Fibroblast of skin of left quadriceps (primary cell): ENCODE measurements at places on chromosomes 5 and 9.
A peak's percentile ranks its signal among the peaks of the same experiment; 100 is the strongest.

- DNase-seq: no peak
Observed at GRCh38 chr5:4422247-4422646, 717.9 kb upstream of the ADAMTS16 start.

- no peak for DNase-seq
Observed at GRCh38 chr5:62043289-62044280, 262.4 kb upstream of the KIF2A start.

- DNase-seq: no peak
Observed at GRCh38 chr5:67243944-67244343, 47.3 kb upstream of the CD180 start.

DNA sequence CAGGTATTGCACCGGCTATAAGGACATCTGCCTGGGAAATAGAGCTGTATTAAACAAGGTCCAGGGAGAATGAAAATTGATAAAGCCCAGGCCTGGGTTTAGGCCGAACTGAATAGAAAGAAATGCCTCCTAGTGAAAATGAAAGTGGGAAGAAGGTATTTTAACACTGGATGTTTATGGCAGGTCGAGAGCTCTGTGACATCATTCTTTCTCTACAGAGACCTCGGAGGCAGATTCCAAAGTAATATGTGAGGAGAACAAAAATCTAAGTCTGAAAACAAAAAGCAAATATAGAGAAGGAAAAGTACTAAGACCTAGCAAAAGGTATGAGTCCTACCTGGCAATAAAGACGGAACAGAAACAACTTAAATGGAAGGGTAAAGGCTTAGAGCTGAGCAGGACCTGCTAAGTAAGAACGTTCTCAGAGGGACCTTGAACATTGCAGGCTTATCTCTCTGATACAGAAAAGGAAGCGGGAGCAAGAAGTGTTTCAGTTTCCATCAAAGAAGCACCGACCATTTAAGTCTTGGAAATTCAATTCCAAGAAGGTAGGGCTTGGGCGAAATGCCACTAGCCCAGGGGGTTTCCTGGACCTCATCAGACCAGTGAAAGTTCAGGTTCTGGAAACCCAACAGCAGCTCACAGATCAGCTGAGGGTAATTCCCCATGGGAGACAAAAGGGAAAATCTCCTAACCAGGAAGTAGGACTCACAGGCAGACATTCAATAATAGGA lies 80.0 kb downstream of the SUSD1 start:
- DNase-seq: no peak

DNA sequence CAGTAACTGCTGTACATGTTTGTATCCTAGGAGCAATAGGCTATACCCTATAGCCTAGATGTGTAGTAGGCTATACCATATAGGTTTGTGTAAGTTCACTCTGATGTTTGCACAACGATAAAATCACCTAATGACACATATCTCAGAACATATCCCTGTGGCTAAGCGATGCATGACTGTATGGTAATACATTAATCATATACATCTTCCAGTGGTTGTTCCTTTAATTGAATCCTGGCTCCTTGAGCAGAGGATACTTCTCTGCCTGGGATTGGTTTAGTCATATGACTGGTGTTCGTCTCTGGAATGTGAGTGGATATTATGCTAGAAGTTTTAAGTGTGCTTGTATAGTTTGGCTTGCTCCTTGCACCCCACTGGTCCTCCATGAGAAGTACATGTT lies 425.8 kb downstream of the MAN2A1 start:
- peak; percentile 36 for DNase-seq

DNA sequence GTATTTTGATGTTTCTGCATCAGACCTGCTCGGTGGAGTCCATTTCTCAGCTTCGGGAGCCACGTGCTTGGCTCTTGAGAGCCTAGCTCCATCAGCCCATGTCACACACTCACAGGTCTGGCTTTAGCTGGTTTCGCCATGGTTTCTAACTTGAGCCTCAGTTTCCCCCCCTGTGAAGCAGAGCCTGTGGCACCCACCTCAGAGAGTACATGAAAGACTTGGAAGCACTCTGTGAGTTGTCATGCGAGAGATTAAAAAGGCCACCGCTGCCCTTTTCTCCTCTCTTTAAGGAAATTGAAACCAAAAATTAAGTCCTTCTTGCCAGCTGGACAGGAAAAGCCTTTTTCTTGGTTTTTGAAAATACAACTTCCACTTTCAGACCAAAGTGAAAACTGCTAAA lies 8.8 kb downstream of the TENT4A start:
- no peak for DNase-seq

GRCh38 chr5:44454002-44454401 lies 64.8 kb upstream of the FGF10 start:
- no peak for DNase-seq

DNA sequence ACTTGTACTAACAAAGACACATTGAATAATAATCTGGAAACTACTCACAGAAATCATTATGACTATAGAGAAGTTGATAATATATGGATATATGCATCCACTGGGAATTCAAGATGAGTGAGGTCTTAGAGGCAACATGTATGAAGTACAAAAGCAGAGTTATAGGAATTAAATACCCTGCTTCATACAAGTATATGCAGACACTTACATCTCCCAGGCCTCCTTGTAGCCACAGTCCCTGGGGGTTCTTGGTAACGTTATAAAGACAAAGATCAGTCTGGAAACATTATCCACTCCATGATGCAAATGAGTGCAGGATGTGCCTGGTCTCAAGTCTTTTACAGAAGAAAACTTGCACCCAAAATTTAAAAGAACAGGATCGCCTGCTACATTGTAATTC lies 92.4 kb upstream of the ANXA1 start:
- no peak for DNase-seq

DNA sequence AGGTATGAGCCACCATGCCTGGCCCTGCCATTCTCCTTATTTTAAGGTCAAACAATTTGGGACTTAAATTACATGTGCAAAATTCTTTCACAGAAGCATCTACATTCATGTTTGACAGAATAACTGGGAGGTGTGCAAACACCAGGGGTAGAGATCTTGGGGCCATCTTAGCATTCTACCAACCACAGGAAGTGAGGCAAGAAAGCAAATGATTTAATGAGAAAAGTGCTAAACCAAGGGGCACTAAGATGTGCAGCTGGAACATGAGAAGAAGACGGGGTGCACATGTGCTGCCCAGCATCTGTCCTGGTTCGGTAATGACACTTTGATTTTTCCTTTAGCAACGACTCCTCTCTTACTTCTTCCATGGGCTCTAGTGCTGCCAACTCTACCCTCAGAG lies 1.2 kb upstream of the F12 start:
- DNase-seq: no peak

DNA sequence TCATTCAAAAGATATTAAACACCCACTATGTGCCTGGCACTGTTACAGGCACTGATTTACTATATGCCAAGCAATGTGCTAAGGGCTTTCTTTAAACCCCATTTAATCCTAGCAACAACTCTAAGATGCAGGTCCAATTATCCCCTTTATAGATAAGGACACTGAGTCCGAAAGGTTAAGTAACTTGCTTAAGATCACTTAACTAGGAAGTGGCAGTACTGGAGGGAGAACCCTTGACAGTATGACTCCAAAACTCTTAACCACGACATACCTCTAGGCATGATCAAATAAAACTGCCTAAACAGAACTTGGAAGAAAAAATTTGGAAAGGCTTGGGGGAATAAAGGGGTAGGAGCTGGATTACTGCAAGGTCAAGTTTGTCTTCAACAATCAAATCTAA lies 1.7 kb downstream of the RAB14 start:
- DNase-seq: no peak

- no peak for DNase-seq
Observed at GRCh38 chr9:5895782-5896181, 5.1 kb downstream of the MLANA start.

- DNase-seq: no peak
Observed at GRCh38 chr9:119836036-119836435, 466.8 kb upstream of the BRINP1 start.

DNA sequence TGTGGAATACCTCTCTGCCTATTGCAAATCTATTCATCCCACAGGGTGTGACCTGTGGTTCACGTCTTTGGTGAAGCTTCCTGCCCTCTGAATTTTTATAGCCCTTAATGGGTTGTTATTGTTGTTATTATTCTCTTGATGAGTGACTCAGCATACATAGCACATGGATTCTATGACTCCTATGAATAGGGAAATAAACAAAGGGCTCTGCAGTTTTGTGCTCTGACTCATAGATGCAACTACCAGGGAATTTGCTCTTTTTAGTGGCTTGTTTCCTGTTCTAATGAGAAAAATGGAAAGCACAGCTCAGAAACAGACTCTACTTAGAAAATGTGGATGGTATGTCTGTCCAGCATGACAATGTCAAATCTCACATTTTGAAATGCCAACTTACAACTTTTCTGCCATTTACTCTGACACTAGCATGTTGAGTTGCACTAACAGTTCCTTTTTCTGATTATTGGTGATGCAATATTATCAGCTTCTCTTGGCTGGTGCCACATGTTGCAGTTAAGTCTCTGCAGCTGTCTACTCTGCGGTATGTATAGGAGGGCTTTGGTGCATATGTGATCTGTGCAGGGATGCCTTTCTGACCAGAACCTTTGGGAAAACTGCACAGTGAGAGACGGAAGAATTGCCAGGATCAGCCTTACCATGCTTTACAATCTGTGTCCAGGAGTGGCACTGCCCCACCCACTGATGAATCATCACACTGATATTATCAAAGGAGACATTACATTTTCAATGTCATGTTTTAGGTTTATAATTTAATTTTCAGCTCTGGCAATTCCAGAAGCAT lies 996.4 kb upstream of the WWC1 start:
- DNase-seq: peak; percentile 87

GRCh38 chr9:129619787-129620668 lies 873 bp downstream of the C9orf50 start:
- no peak for DNase-seq

DNA sequence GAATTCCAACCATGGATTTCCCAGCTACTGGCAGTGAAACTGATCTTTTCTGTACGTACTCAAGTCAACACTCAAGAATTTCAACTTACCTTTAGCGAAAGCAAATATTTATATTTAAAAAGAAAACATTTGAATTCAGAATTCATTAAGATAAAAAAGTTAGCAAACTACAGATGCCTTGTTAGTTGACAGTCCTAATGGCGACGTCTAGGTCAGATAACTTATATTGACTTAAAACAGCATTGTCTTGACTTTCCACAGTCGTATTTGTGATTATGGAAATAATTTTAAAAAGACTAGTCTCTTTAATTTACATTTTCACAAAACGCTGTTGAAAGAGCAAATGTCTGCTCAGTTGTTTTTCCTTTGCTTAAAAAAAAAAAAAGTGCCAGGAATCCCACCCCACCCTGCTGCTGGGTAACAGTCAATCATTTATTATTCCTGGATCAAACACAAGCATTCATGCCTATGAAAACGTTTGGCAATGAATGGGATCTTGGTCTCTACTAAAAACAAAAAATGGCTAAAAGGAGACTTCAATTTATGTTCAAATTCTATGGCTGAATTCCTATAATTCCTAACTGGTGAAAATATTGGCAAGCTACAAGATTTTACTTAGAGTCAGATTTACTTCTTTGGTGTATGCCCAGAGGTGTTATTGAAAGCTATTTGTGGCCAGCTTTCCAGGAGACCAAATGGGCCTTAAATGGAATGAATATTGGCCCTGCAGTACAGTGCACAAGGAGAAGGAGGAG lies 22.0 kb downstream of the OR2S2 start:
- DNase-seq: peak; percentile 84

DNA sequence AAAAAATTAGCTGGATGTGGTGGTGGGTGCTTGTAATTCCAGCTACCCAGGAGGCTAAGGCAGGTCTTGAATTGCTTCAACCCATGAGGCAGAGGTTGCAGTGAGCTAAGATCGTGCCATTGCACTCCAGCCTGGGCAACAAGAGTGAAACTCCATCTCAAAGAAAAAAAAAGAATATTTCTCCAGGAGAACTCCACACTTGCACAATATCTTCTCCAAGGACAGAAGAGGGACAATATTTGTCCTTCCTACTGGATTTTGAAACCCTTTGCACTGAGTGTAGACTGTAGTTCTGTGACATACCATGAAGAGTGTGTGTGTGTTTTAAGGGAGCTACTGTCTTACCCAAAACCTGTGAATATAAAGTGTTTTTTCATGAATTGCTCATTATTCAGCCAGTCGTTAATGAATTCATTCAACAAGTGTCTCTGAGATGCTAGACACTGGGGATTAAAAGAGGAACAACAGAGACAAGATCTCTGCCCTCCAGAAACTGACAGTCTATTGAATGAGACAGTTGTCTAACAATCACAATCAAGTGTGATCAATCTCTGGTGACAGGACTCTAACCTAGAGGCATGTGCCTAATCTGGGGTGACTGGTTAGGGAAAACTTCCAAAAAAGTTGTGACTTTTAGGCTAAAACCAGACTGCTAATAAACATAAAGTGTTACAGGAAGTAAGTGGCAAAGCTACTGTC lies 9.8 kb upstream of the UBE2D2 start:
- DNase-seq: no peak

GRCh38 chr5:124045412-124045811 lies 533.4 kb downstream of the CSNK1G3 start:
- no peak for DNase-seq

DNA sequence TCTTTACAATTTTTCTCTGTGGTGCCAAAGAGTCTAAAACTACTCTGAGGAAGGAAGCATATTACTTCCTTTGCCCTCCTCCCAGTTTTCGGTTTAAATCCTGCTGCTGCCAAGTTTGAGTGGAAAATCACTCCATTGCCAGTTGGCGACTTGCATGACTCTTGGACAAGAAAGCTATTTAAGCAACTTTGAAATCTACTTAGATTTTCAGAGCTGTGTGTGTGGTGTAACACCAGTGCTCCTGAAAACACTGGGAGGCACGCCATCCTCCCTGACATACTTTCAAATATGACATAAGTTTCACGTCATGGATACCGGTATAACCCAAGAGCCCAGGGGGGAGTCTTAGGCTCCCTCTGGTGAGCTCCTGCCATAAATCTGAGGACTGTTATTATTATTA lies 83.5 kb upstream of the RIOK2 start:
- DNase-seq: no peak

DNA sequence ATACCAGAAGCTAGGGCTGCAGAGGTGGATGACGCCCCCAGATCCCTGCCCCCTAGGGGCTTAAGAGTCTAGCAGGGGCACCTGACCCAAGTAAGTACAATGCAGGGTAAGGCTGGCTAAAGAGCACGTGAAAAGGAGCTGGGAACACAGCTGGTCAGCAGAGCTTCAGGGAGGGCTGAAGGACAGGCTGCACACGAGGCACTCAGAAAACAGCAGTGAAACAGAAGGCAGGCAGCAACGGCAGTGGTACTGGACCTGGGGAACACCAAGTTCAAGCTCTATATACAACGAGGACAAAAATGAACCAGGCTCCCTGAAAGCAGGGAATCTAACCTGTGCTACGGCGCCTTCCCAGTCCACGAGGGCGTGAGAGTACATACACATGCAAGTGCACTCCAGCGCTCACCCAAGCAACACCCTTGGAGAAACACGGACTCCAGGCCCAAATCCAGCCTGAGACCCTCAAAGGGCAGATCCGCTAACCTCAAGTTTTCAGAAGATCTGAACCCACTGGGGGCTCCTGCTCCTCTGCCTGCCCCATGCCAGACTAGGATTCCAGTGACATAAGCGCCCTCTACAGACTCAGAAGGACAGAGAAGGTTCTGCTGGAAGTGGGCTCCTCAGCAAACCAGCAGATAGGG lies 57.4 kb downstream of the PSMB7 start:
- no peak for DNase-seq

- DNase-seq: no peak
Observed at GRCh38 chr5:124511791-124512190, 234.6 kb downstream of the ZNF608 start.

- DNase-seq: peak; percentile 98
Observed at GRCh38 chr9:134602547-134603362, 38.8 kb upstream of the COL5A1 start.

- DNase-seq: no peak
Observed at GRCh38 chr5:95843733-95844223, 21.3 kb upstream of the GLRX start.

- no peak for DNase-seq
Observed at GRCh38 chr9:22921742-22922141, 475.1 kb downstream of the DMRTA1 start.
